ENCODE measurements at places on chromosomes 6 and 20.

DNA sequence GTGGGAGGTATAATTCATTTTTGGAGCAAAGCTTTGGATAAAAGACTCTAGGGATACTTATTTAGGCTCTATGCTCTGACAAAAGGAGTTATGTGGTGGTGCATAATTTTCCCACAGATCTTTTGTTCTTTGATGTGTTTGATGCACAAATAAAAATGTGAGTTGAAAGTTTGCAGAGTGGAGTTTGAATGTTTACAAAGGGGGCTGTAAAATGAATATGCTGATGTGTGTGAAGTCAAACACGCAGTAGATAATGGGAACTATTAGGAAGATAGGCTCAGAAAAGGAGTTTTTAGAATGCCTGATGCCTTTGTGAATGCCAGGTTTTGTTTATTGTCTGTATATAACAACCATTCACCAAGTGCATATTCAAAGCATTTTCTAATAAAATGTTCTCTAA lies 545.0 kb upstream of the EPHA7 start:
- no peaks in the 10 kb centered on the region for H3K27me3 ChIP-seq
- H3K4me3 ChIP-seq, result no peak overlapping the region
- H3K4me1 ChIP-seq, result no peaks in the 10 kb centered on the region
- H3K36me3 ChIP-seq, result no peaks in the 10 kb centered on the region

GRCh38 chr20:32205110-32205842 lies 2.3 kb downstream of the PLAGL2 start:
- H3K4me1 ChIP-seq, result peaks cover 68% of the 10 kb centered on the region
- DNase-seq, result no peak
- H3K27ac ChIP-seq, result peak overlapping the region; percentile 99
- peak overlapping the region; percentile 100 for H3K4me3 ChIP-seq
- H3K36me3 ChIP-seq, result peaks cover 12% of the 10 kb centered on the region

DNA sequence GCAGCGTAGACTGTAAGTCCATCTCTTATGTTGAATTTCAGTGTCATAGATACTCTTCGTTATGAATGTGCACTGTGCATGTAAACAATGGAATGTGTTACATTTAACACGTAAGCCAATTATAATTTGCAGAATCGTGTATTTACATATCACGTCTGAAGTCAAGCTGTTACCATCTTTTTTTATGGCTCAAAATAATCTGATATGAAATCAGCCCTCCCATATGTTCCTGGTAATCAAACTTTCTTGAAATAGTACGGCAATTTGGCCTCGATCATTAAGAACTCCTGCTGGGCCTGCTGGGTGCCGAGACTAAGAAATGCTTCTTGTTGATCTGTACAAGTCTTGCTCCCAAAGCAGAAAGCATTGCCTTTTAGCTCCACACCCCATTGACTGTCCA lies 89.6 kb upstream of the DOK5 start:
- H3K4me1 ChIP-seq, result no peaks in the 10 kb centered on the region
- H3K27ac ChIP-seq, result no peak overlapping the region
- H3K27me3 ChIP-seq, result peaks cover 16% of the 10 kb centered on the region
- no peak for DNase-seq
- no peak overlapping the region for H3K4me3 ChIP-seq
- no peaks in the 10 kb centered on the region for H3K36me3 ChIP-seq

DNA sequence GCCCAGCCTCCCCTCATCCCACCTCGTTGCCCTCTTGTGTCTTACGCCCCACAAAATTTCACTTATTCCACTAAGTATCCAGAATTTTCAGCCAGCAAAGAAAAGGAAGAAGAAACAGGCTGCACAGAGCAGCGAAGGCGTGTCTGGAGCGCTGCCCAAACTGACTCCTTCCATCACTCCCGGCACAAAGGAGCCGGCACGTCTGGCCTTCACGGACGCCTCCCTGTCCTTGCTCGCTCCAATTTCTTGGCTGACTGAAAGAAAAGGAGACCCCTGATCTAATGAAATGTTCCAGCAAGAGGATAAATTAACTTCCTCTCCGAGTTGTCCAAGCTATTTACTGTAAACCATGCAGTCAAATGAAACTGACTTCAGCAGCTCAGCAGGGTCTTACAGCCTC lies 152.3 kb upstream of the CDH4 start:
- peaks cover 2% of the 10 kb centered on the region for H3K27me3 ChIP-seq
- H3K27ac ChIP-seq, result no peak overlapping the region
- H3K4me1 ChIP-seq, result no peaks in the 10 kb centered on the region
- peaks cover 9% of the 10 kb centered on the region for H3K36me3 ChIP-seq
